NCI-H1436 (cell line): ENCODE measurements at places on chromosomes 6 and 20.

DNA sequence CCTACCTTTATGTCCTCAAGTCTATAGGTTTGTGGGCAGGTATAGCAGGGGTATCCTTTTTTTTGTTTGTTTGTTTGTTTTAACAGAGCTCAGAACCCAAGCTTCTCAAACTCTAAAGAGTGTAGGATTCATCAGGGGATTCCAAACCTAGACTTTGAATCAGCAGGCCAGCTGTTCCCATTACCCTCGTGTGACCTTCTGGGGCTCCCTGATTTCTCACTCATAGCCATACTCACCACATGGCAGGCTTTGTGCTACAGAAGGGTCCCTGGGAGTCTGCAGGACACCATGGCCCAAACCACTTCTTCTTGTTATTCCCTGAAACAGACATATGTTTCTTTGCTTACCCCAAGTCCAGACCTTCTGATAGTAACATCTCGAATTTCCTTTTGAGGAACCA is 350.8 kb upstream of the TSHZ2 start:
- DNase-seq, result no peak

DNA sequence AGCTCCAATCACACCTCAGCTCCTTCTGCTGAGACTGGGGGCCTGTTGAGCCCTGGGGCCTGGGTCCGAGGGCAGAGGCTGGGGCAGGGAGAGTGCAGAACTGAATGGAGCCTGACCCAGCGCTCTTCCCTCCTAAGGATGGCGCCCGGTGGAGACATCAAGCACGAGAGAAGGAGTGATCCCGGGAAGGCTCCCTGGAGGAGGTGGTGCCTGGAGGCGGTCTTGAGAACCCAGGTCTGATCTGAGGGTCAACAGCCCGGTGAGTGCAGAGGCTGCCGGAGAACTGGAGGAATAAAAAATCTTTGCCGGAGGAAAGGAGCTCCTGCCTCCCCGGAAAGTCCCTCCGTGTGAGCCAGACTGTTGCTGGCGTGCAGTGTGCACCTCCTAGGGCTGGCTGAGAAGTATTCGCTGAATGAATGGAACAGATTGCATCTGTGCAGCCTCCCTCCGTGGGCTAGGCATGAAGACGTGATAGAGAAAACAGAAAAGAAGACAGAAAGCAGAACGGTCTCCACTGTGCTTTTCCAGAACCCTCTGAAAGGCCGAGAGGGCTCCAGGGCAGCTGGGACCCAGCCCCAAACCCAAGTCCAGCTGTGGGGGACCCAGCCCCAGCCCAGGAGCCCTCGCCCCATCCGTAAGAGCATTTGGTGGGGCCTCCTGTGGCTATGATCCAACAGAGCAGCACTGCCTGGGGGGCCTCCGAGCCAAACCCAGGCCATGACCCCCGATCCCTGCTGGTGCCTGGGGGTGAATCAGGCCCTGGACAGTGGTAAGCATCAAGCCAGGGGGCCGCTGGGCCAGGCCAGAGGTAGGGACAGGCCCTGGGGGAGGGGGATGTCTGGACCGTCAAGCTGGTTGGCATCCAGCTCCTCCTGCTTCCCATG is 6.9 kb upstream of the HRH3 start:
- DNase-seq, result no peak

DNA sequence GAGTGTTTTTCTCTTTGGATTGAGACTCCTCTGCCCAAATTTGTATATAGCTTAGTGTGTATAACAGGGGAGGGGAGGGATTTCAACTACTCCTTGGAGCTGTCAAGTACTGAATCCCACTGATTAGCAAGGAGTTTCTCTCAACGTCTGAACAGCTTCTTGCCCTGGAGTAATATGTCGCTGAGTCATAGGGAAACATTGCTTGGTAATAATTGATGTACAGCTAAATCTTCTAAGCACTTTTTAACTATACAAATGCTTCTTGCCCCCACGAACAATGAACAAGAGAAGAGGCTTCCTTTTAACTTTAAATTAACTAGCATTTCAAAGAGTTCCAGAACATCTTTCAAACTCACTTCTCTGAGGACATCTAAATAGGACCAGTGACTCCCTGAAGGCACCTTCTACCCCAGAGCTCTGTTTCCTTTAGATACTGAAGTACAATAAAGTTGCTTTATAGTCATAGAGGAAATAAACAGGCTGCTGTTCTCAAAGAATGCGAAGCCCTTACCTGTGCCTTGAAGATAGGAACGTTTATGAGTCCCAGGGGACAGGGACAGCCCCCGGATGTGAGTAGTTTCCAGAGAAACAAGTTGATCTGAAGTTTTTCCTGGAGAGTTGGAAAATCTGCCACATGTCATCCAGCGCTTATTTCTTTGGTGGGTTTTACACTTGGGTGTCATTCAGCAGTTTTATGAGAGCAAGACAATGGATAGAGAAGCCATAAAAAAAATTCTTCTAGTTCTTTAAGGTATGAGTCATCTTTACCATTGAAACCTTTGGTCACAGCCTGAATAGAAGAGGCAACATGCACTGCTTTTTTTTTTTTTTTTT is 462.5 kb upstream of the BTBD3 start:
- no peak for DNase-seq

DNA sequence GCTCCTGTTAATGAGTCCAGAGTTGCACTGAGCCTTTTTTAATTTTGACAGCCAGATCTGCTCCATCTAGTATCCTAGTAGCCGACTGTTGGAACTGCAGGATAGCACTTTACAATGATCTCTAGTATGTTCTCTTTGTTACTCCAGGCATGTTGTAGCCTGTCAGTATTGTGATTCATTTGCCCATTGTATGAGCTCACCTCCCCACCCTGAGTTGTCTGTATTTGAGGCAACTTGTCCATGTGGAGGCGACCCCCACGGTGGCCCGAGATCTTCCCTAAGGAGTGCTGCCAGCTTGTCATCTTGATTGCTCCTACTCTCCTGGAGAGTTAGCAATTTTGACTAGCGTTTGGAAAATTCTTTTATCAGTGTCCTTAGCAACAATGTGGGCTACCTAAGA is 67.2 kb downstream of the DHX35 start:
- DNase-seq, result no peak

DNA sequence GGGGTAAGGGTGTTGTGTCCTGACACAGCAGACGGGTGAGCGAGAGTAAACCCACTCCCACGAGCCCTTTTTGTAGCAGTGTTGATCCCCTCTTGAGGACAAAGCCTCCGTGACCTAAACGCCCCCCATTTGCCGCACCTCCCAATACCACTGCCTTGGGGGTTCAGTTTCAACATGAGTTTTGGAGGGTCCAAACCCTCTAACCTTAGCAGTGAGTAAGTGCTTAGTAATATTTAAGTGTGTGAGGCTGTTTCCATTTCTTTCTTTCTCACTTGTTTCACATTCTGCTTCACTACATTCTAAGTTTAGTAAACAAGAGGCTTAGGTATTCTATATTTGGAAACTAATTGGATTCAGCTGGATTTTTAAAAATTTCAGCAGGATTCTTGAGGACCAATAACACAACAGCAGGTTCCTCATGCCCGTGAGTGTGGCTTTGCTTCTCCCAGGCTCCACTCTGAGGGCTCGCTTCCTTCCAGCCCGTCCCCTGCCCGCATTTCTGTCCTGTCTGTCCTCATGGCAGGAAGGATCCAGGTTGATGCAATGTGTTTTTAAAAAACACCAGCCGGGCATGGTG is 41.2 kb downstream of the SNX9 start:
- no peak for DNase-seq

- no peak for DNase-seq
Measured at GRCh38 chr20:15886250-15886649, 687.0 kb downstream of the KIF16B start.

GRCh38 chr6:17032590-17032987 is 69.3 kb upstream of the STMND1 start:
- DNase-seq, result no peak

DNA sequence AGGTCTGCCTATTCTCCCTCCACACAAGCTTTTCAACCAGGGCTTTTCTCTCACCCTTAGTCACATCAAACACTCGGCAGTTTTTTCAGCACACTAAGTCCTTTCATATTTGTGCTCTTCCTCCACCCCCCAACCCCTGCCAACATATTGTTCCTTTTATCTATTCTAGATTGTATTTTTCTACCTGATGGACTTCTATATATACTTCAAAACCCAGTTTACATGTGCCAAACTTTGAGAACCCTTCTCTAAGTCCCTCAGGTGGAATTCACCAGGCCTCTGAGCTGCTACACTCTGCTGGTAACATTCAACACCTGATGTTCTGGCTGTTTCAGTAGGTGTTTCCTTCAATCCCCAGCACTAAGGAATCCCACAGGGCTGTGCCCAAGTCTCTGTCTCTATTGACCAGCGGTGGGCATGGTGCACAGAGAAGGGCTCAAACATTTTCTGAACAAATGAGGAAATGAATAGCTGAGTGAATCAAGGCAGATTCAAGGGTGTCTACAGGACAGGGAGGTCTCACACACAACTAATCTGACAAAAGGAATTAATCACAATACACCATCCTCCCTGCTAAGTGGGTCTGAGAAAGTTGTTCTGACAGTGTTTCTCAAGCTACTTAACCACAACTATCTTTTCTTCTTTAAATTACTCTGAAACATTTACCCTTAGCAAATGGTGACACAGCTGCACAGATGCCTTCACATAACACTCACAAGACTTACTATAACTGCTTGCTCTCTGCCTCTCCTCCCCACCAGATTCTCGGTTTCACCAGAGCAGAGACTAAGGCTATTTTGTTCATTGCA is 166.5 kb downstream of the TSHZ2 start:
- no peak for DNase-seq

DNA sequence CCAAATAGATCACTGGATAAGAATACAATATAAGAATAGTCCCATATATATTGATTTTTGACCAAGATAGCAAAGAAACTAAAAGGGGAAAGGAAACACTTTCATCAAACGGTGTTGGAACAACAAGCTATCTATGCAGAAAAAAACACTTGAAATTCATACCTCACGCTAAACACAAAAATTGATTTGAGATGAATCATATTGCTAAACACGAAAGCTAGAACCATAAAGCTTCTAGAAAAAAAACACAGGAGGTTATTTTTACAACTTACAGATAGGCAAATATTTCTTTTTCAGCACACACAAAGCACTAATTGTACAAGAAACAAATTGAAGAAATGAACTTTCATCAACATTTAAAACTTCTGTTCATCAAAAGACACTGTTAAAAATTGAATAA is 36.7 kb upstream of the TMEM14A start:
- no peak for DNase-seq

DNA sequence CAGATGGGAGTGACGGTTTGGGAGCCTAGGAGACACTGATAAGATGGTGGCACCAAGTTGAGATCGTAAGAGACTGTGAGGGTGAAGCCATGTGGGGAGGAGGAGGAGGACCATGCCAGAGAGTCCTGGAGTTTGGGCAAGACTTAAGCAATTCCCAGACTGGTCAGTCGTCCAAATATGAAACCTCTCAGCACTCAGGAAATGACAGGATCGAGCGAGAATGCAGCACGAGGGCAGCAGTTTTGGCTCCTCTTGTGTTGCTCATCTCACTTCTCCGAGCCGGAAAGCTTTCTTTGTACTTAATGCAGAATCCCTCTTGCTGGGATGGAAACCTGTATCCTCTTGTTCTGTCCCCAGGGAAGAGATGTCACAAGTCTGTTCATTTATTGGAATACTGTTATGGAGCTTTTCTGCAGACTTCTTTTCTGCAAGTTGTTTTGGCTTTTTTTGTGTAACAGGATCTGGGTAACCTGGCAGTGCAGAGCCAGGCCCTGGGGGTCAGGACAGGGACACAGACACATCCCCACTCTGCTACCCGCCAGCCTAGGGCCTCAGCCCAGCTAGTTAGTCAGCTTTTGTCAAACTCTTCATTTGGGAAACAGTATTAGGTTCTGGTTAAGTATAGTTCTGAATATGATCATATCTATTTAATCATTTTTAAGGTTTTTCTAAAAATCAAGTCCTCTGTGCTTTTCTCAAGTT is 34.3 kb downstream of the FNDC1 start:
- no peak for DNase-seq

GRCh38 chr6:6591778-6592465 is 3.4 kb downstream of the LY86 start:
- DNase-seq, result no peak

DNA sequence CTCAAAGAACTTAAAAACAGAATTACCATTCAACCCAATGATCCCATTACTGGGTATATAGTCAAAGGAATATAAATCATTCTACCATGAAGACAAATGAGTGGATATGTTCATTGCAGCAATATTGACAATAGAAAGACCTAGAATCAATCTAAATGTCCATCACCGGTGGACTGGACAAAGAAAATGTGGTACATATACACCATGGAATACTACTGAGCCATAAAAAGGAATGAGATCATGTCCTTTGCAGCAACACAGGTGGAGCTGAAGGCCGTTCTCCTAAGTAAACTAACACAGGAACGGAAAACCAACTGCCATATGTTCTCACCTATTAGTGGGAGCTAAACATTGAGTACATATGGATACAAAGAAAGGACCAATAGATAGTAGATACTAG is 576.7 kb upstream of the CITED2 start:
- no peak for DNase-seq

GRCh38 chr20:62861726-62862336 is at the start of gene TCFL5:
TCFL5 (minus strand) TSS chr20:62861822; CDS start chr20:62861670, 152 bp downstream.
- DNase-seq, result peak; percentile 87
